GM04504 (cell line): ENCODE measurements at places on chromosomes 1 and 21.
A peak's percentile ranks its signal among the peaks of the same experiment; 100 is the strongest.

DNA sequence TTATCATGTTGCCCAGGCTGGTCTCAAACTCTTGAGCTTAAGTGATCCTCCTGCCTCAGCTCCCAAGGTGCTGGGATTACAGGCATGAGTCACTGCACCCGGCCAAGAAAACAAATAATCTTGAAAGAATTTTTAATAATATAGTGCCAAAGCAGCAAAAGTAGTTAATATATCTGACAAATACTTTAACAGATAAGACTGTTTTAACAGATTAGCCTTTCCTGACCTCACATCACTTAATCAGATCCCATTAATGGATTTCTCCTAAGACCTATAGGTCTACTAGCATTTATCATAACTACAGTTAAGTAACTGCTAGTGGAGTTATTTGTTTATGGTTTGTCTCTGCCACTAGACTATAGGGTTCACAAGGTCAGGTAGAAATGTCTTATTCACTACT, 61.1 kb upstream of the HP1BP3 start:
- DNase-seq, result no peak

DNA sequence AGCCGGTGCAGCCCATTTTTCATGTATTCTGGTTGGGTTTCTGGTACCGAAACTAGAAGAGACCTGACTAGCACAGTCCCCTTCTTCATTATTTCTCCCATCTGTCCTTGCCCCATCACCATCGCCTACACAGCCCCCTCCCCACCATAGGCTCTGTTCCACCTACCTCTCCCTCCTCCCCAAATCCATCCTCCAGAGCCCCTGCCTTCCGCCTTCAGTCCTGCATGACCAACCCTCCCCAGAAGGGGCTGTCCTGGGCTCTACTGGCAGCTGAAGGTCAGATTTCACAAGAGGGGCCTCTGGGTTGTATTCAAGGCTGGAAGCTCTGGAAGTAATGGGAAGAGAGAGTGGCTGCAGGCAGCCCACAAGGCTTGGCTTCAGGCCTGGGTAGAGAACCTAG, 55.2 kb downstream of the SDC3 start:
- no peak for DNase-seq

DNA sequence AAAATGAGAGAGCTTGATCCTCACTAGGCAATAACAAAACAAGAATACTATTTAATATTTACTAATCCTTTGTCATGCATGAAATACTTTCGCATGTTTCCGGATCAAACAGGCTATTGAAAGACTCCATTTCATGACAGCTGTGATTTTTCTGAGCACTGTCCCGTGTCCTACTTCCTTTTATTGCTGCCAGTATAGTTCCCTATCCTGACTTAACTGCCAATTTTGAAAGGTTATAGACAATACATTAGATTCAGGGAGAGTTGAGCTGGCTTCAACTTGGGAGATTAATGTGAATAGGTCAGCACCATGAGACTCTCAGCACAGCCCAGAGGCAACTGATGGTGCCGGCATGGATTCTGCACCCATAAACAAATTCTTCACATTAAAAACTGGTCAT, 225.8 kb downstream of the VAV3 start:
- no peak for DNase-seq

DNA sequence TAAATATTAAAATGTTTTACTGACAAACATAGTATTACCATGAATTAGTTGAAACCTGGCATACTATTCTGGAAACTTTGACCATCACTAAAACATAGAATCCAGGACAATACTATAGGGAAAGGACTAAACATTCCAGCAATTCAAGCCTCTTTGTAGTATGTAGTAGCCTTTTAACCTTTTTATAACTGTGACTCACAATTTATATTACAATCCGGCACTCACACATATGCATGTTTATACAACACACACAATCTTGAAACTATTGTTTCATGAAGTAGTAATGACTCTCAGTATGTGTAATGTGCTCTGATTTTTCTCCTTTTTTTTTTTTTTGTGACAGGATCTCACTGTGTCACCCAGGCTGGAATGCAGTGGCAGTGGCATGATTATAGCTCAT, 64.3 kb downstream of the ANKRD13C start:
- DNase-seq, result peak; percentile 0

GRCh38 chr1:80384959-80385358, 1378.4 kb upstream of the ADGRL4 start:
- no peak for DNase-seq

DNA sequence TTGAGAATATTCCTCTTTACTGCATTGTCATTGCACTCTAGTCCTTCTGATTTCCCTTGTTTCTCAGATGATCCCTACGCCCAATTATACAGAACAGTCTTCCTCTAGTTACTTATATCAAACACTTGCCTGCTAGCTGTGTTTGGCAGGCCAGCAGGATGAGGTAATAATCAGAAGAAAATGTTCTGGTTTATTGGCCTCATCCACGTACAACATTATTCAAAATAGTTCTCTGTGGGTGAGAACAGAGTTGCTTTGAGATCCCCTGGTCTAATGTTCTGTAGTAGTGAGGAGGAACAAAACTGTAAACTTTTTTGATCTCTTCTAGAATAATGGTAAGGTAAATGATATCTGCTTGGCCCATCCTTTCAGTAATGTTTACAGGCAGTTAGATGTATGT, 22.3 kb upstream of the C1orf105 start:
- DNase-seq, result no peak

- no peak for DNase-seq
These were observed 172.8 kb downstream of the ST6GALNAC3 start for GRCh38 chr1:76247261-76247852.

DNA sequence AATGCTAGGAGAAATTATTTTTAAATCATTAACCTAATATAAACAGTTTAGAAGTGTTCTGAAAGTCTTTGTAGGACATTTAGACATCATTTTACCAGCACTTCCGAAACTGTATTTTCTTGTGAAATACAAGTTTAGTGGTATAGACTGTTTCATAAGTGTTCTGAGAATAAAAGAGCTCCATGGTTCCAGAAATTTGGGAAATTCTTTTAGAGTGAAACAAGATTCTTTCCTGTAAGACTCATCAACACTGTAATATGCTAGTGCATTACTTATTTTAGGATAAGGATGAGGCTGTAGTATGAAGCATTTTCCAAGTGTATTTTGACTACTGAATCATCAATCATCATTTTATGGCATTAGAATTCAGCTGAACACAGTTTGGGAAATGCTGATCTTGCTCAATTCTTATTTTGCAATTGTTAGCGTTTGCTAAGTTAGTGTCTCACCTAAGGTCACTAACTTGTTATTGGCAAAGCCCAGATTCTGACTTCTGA, 73.4 kb downstream of the CEP350 start:
- DNase-seq, result peak; percentile 83

GRCh38 chr1:166221316-166221715, 54.5 kb upstream of the FAM78B start:
- no peak for DNase-seq

DNA sequence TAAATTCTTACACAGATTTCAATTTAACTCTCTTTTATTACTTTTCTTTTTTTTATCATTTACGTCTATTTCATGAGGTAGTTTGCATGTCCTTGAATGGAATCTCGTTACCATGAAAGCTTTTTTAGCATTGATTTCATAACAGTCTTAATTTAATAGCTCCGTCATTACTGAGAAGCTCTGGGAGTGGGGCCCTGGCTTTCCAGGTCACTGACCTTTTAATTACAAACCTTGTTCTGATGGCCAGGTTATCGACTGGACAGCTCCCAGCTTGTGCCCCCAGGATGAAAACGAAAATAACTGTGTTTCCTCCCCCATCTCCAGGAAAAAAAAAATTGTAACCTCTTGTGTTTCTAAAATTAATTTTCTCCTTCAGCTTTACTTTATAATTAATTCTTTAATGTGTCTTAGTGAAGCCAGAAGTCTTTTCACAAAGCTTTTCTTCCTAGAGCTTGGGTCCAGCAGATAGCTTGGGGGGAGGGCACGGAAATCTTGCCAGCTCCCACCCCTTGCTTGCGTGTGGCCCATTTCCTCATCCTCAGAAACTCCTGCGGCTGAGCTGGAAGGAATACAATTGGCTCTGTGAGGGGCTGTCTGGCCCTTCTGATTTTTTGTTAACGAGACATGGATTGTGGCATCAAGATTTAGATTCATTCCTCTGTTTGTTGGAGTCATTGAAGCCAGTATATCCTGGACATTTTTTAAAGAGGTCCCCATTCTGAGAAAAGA, 65.7 kb downstream of the PEX14 start:
- DNase-seq, result peak; percentile 10

DNA sequence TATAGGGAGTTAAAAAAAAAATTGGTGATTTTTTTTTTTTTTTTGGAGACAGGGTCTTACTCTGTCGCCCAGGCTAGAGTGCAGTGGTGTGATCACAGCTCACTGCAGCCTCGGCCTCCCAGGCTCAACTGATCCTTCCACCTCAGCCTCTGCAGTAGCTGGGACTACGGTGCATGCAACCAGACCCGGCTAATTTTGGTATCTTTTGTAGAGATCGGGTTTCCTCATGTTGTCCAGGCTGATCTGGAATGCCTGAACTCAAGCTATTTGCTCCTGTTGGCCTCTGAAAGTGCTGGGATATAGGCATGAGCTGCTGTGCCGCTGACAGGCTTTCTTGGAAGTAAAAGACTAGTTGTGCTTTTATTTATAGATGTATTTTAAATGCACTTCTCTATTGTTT, 3.0 kb downstream of the CDC42 start:
- DNase-seq, result no peak

- DNase-seq, result no peak
These were observed 254.8 kb upstream of the GREM2 start for GRCh38 chr1:240866724-240867123.

- no peak for DNase-seq
These were observed 88.7 kb downstream of the ITPKB start for GRCh38 chr1:226650236-226650841.

DNA sequence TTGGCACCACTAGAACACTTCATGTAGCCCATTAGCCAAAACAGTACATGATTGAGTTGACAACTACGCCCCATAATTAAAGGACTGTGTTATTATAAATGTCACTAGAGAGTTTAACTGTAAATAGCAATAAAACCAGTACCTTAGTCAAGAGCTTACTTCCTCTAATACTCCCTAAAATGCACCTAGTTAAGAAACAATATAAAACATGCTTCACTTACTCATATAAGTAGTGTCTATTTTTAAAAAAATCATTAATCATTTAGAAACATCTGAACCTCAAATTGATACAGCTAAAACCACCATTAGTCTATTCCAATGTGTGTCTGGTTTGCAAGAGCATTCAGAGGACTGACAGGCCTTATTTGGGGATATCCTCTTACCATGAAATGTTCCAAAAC, 25.3 kb downstream of the PTP4A2 start:
- no peak for DNase-seq
